Activated gamma-delta T cell treated with anti-CD3 and anti-CD28 coated beads, Interleukin-2, amount 50 U/mL, for 16 hours (primary cell): ENCODE measurements at places on chromosomes 16 and 17.

GRCh38 chr16:87443016-87443415 lies 49.8 kb downstream of the ZCCHC14 start:
- no peak for DNase-seq

DNA sequence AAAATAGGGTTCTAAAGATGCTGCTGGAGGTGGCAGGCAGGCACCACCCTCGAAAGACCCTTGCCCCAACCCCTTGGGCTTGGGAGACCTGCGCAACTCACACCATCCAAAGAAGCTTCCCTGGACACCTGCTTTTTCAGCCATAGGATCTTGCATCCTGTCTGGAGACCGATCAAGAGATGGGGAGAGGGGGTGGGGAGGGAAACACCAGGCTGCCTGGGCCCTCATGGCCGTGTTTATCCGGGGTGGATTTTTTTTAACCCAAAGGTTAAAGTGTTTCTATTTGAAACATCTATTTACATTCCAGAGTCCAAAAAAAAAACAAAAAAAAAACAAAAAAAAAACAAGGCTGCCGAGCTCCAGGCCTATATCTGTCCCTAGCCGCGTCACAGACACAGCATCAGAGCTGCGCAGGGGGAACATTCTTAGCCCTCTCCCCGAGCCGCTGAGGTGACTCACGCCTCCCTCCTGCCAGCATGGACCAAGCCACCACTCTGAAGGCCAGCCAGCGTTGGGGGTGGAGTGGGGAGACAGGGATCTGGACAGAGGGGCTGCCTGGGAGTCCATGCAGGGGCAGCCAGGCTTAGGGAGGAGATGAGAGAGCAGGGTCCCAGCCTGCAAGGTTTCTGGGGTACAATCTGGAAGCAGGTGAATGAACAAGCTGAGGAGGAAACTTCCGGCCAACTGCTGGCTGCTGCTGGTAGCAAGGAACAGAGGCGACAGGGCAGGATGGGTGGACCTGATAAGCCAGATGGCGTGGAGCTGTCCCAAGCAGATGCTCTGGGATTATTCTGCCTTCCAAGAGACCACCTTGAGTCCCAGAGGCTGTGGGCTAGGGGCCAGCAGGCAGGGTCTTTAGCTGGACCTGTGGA lies 14.8 kb downstream of the HDAC5 start:
- DNase-seq: no peak

DNA sequence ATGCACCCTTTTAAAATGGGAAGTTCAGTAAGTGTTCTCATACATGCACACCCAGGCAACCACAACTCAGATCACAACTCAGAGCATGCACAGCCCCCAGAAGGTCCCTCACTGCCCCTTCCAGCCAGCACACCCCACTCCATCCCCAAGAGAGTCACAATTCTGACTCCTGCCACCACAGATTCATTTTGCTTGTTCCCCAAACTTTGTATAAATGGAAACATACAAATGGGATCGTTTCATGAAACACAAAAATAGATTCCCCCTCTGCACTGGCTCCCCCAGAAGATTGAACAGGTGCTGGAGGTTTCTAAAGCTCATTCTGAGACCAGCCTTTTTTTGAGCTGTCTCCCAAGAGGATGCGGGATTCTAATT lies 3.3 kb upstream of the TNFRSF13B start:
- no peak for DNase-seq

GRCh38 chr16:11637320-11637719 lies 30.9 kb upstream of the SNN start:
- DNase-seq: no peak
